ENCODE measurements at places on chromosomes 16 and 17.

DNA sequence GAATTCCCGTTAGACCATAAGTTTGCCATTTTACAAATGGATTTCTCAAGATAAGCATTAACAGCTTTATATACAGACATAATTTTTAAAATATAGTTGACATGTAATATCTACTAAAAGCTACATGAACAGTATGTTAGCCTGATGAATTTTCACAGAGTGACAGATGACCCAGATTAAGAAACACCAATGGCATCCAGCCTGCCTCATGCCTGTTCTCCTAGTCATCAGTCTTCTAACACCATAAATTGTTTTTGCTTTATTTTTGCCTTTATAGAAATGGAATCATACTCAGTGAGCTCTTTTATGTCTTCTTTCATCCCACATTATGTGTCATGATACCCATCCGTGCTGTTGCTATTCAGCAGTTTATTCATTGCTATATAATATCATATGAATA is 80.0 kb downstream of the ATF7IP2 start:
- no peak for DNase-seq

DNA sequence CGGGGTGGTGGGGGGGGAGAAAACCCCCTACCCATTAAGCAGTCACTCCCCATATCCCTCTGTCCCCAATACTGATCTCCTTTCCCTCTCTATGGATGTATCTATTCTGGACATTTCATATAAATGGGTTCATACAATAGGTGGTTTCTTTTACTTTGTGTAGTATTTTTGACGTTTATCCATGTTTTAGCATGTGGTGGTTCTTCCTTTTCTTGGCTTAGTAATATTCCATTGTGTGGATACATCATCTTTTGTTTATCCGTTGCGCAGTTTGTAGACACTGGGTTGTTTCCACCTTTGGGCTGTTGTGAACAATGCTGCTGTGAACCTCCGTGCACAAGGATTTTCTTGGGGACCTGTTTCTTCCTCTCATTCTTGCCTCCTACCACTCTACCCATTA is 12.6 kb downstream of the LDHD start:
- no peak for DNase-seq

- no peak for DNase-seq
Observed at GRCh38 chr16:1290063-1290501, 19.4 kb upstream of the UBE2I start.

DNA sequence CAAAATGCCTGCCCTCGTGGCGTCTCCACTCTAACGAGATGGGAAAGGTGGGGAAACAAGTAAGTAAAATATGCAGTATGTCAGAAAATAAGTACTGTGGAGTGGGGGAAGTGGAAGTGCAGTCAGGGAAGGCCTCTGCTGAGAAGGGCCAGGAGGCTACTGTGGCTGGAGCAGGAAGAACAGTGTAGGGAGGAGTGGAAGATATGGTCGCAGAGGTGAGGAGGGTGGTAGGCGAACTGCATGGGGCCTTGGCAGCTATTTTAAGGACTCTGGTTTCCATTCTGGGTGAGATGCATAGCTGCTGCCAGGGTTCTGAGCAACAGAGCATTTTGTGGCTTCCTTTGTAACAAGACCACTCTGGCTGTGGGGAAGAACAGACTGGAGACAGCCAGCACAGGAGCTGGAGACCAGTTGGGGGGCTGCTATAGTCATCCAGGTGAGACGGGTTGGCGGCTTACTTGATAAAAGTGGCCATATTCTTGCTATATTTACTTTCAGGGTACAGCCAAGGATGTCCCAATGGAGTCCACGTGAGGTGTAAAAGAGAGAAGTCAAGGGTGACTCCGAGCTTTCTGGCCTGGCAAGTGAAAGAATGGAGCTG is 42.6 kb downstream of the CYTH1 start:
- DNase-seq, result peak; percentile 64
